ENCODE measurements at places on chromosomes 13 and 19.
A peak's percentile ranks its signal among the peaks of the same experiment; 100 is the strongest.

DNA sequence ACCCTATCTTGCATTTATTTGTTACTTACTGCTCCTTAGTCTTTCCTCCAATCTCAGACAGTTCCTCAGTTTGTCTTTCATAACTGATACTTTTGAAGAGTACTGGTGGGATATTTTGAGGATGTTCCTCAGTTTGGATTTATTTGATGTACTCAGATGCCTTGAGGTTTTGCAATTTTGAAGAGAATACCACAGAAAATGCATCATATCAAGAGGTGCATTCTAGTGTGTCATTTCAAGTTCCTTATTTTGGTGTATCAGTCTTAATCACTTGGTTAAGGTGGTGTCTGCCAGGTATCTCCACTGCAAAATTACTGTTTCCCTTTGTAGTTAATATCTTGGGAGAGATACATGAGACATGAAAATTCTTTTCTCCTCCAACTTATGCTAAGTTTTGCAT is 75.1 kb downstream of the URI1 start:
- no peak for DNase-seq
- no peaks in the 10 kb centered on the region for H3K4me1 ChIP-seq
- peaks cover 29% of the 10 kb centered on the region for H3K36me3 ChIP-seq

DNA sequence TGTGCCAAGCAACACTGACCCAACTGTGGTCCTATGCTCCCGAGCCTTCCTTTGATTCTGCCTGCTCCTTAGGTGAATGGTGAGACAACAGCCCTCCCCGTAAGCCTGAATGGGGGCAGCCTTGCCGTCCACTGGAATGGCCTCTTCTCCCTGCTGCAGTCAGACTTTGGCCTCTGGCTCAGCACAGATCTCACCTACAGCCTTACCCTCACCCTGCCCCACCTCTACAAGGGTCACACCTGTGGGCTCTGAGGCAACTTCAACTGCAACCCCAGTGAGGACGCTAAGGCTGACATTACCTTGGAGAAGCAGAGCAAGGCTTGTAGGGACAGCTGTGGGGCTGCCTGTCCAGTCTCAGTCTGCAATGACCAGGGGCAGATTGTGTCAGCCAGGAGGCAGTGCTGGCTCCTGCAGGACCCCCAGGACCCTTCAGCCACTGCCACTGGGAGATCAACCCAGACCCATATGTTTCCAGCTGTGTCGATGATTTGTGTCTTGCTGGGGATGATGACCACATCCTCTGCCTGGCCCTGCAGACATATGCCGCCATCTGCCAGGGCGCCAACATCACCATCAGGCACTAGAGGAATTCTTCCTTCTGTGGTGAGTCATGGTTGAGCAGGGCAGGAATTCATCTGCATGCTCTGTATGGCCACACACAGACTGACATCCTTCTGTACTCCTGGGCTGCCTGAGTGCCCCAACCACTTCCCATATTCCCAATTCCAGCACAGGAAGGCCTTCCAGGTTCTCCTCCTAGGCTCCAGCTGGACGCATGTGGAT is 27.3 kb upstream of the FXYD3 start:
- H3K4me3 ChIP-seq = no peak overlapping the region
- no peak for DNase-seq
- H3K36me3 ChIP-seq = no peaks in the 10 kb centered on the region
- peaks cover 15% of the 10 kb centered on the region for H3K4me1 ChIP-seq
- peaks cover 10% of the 10 kb centered on the region for H3K27me3 ChIP-seq

GRCh38 chr19:33206261-33207039 is 12.3 kb downstream of the LRP3 start:
- H3K4me3 ChIP-seq = no peak overlapping the region
- H3K4me1 ChIP-seq = no peaks in the 10 kb centered on the region
- no peak for DNase-seq

DNA sequence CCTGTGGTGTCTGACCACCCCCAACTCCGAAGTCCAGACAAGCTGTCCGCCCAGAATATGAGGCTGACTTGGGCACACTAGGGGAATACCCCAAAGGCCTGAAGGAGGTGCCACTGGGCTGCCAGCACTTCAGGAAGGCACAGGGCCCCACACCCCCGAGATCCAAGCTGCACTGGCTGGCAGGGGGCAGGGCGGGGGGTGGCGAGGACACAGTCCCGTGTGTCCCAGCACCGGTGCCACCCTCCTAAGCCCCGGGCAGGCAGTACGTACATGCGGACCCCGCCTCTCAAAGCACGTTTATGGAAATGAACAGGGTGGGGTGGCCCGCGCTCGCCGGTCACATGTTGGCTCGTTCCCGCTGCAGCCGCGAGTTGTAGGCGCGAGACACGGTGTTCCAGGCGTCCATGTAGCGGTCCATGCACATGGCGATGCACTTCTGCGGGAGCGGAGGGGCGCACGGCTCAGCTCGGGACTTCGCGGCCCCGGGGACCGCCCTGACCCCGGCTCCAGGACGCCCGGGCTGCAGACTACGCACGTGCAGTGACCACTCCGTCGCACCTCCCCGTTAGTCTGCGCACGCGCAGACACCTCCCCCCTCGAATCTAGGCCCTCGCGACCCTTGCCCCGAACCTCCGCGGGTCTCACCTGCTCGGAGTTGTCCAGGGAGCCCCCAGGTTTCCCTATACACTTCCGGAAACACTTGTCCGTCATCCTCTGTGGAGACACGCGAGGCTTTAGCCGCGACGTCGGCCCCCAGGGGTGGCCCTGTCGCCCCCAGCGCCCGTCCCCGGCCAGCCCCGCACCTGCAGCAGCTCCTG is 566 bp downstream of the TIMM13 start:
- H3K27ac ChIP-seq = peak overlapping the region; percentile 98
- peaks cover 31% of the 10 kb centered on the region for H3K4me1 ChIP-seq
- peak overlapping the region; percentile 86 for H3K4me3 ChIP-seq
- DNase-seq = no peak
- peaks cover 25% of the 10 kb centered on the region for H3K36me3 ChIP-seq

DNA sequence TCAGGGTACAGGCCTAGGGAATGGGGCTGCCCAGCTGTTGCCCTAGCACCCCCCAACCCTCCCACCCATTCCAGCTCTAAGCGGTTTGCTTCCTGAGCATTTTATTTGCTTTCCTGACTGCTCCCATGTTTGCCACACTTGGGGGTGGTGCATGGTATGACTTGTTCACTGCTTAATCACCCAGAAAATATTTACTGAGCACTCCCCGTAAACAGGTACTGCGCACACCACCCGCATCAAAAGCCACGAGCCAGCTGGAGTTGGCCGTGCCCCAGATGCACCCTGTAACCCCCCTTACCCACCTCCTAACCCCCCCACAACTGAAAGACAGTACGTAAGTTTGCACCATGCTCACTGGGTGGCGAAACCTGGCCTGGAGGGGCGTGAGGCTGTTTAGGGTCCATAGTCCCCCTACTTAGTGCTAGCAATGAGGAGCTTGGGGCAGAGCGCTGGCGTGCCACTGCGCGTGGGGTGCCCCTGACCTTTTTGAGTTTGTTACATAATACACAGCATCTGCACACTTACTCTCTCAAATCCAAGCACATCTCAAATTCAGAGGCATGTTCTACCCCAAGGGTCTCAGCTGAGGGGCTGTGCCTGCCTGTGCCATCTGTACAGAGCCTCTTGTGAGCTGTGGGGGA is 29.8 kb downstream of the DPF1 start:
- H3K4me3 ChIP-seq = no peak overlapping the region
- no peaks in the 10 kb centered on the region for H3K36me3 ChIP-seq
- H3K27ac ChIP-seq = no peak overlapping the region
- H3K27me3 ChIP-seq = no peaks in the 10 kb centered on the region
- no peak for DNase-seq

- DNase-seq = peak; percentile 40
- H3K27ac ChIP-seq = peak overlapping the region; percentile 98
- H3K36me3 ChIP-seq = peaks cover 3% of the 10 kb centered on the region
- peak overlapping the region; percentile 86 for H3K4me3 ChIP-seq
- H3K27me3 ChIP-seq = no peaks in the 10 kb centered on the region
Measured at GRCh38 chr19:11091703-11092153, 2.5 kb downstream of the LDLR start.

DNA sequence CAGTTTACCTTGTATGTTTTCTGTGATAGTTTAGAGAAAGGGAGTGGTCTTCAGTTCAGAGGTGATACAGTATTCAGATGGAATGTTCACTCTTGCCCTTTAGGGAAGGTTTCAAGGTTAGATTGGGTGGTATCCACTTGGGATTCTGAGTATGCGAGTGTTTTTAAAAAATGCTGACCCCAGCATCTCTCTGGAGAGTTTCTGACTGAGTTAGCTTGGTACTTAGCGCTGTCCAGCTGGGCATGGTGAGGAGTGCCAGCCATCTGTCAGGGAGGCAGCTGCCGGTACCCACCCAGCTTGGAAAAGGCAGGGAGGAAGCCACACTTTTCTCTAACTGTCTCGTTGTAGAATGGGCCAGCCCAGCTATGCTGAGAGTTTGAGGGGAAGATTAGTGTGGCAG is 63.3 kb downstream of the ARHGEF7 start:
- no peaks in the 10 kb centered on the region for H3K27me3 ChIP-seq
- H3K27ac ChIP-seq = no peak overlapping the region
- no peak overlapping the region for H3K4me3 ChIP-seq
- no peak for DNase-seq
- H3K36me3 ChIP-seq = peaks cover 3% of the 10 kb centered on the region

DNA sequence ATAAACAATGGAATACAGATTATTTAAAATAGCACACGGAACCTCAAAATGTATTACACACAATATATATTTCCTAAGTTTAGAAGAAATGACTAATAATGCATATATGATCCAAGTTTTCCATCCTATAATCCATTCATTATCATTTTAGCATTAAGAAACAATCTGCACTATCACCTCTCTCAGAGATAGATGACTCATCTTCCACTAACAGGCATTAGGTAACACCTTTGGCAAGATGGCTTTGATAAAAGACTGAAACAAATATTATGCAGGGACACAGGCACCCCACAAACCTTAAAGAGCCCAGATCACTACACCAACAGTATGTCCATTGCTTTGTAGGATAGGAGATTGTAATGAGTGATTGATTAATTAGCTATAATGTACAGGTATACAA is 4.1 kb downstream of the ENOX1 start:
- no peak overlapping the region for H3K27ac ChIP-seq
- peaks cover 23% of the 10 kb centered on the region for H3K27me3 ChIP-seq
- H3K4me1 ChIP-seq = peaks cover 17% of the 10 kb centered on the region
- H3K36me3 ChIP-seq = no peaks in the 10 kb centered on the region
- no peak overlapping the region for H3K4me3 ChIP-seq
- DNase-seq = no peak

DNA sequence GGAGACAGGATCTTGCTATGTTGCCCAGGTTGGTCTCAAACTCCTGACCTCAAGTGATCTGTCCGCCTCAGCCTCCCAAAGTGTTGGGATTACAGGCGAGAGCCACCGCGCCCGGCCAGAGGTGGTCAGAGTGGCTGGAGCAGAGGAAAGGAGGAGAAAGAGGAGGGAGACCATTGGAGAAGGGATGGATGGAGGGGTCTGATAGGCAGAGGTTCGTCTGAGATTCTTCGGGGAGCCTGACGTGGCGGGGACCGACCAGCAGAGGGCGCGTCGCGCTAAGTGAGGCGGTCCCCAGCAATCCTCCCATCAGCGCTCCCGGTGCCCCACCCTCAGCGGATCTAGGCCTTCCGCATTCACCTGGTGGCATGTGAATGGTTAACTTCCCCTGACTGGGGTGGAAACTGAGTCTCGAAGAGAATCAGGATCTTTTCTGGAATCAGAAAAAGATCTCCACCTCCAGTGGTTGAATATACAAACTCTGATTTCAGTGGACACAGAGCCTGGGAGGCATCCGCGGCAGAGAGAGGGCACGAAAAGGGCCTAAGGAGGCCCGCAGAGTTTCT is 8.8 kb downstream of the GTPBP3 start:
- H3K4me1 ChIP-seq = peaks cover 10% of the 10 kb centered on the region
- H3K27ac ChIP-seq = no peak overlapping the region
- peak; percentile 72 for DNase-seq
- H3K27me3 ChIP-seq = peaks cover 2% of the 10 kb centered on the region

DNA sequence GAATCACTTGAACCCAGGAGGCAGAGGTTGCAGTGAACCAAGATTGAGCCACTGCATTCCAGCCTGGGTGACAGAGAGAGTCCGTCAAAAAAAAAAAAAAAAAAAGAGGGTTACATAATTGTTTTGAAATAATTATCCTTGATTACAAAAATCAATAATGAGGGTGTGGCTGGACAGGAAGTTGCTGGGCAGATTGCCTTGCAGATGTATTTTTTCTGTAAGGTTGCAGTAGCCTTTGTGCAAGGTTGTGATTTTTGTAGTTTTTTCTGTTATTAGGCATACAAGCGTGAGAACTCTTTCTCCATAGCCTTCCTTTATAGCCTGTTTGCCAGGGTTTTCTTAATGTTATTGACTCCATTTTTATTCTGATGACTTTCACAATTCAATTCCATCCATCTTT is 40.7 kb upstream of the SIN3B start:
- DNase-seq = no peak
- H3K27me3 ChIP-seq = no peaks in the 10 kb centered on the region
- H3K4me3 ChIP-seq = no peak overlapping the region
- no peaks in the 10 kb centered on the region for H3K4me1 ChIP-seq
- H3K27ac ChIP-seq = no peak overlapping the region
- no peaks in the 10 kb centered on the region for H3K36me3 ChIP-seq

DNA sequence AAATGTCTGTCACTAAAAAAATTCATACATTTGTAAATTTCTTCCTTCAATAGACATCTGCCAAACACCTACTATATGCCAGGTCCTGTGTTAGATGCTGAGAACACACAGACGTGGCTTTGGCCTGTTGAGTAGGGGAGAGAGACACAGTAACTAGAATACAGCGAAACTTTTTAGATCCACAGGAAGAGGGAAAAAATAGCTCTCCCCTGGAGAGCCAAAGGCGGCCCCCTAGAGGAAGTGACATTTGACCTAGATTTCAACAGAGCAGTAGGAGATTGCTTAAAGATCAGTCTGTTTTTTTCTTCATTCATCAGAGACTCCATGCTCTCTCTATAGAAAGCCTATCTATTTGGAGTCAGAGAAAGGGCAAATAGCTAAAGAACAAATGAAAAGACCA is 11.3 kb downstream of the LCP1 start:
- H3K27me3 ChIP-seq = no peaks in the 10 kb centered on the region
- peak; percentile 71 for DNase-seq
- H3K36me3 ChIP-seq = peaks cover 25% of the 10 kb centered on the region
- H3K4me3 ChIP-seq = peak overlapping the region; percentile 19
- H3K27ac ChIP-seq = peak overlapping the region; percentile 73

DNA sequence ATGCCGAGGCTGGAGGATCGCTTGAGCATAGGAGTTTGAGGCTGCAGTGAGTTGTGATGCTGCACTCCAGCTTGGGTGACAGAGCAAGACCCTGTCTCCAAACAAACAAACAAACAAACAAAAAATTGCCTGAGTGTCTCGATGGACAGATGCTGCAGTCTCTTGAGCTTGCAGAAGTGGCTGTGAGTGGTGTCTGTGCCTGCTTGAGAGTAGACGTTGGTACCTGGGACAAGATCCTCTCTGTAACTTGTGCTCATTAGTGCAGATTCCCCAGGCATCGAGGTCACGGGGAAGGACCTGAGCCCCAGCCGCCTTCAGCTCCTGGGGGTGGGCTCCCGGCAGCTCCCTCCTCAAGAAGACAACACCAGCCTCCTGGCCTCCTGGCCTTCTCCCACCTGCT is 8.6 kb upstream of the C5AR2 start:
- no peak for DNase-seq
- H3K4me1 ChIP-seq = no peaks in the 10 kb centered on the region
- no peaks in the 10 kb centered on the region for H3K36me3 ChIP-seq
- H3K4me3 ChIP-seq = no peak overlapping the region

GRCh38 chr13:25281193-25281934 is 5.9 kb downstream of the MTMR6 start:
- no peaks in the 10 kb centered on the region for H3K27me3 ChIP-seq
- H3K4me3 ChIP-seq = no peak overlapping the region
- H3K4me1 ChIP-seq = peaks cover 30% of the 10 kb centered on the region
- H3K27ac ChIP-seq = no peak overlapping the region
- no peak for DNase-seq

GRCh38 chr13:85665286-85665685 is 133.9 kb downstream of the SLITRK6 start:
- no peaks in the 10 kb centered on the region for H3K4me1 ChIP-seq
- no peak overlapping the region for H3K27ac ChIP-seq
- DNase-seq = no peak
- no peak overlapping the region for H3K4me3 ChIP-seq
- no peaks in the 10 kb centered on the region for H3K36me3 ChIP-seq
